ENCODE measurements at places on chromosomes 7 and 10.

- DNase-seq, result no peak
Measured at GRCh38 chr10:96261930-96262329, 9.4 kb downstream of the BLNK start.

DNA sequence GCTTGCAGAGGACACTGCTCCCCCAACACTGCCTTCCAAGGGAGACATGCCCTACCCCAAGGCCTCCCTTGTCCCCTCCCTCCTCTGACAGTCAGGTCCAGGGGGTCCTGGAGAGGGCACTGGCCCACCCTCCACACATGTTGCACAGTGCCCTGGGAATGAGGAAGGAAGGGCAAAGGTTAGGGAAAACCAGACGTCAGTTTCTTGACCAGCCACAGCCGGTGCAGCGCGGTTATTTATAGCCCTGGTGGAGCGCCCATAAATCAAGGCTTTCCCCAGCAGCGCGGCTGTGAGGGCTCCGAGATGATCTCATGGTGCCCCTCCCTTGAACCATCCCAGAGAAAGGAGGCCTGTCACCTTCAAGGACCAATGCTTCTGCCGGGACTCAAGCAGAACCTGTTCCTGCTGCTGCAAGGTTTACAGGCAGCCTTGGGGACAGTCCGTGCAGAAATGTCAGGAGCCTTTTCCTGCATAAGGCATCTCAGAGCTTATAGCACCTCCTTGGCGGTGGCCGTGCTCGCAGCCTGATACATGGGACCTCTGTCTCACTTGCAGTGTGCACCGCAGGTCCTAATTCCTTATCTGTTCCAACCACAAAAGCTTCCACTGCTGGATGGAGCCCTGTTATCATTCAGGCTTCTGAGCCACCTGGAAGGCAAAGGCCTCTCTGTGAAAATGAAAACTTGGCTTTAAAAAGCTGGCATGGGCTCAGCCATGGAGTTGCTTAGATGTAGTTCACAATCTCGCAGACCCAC is 127.3 kb downstream of the LHPP start:
- DNase-seq, result no peak

- DNase-seq, result no peak
Measured at GRCh38 chr7:77181734-77182133, 17.9 kb downstream of the FGL2 start.

- DNase-seq, result no peak
Measured at GRCh38 chr7:116071629-116072028, 41.1 kb upstream of the TFEC start.

DNA sequence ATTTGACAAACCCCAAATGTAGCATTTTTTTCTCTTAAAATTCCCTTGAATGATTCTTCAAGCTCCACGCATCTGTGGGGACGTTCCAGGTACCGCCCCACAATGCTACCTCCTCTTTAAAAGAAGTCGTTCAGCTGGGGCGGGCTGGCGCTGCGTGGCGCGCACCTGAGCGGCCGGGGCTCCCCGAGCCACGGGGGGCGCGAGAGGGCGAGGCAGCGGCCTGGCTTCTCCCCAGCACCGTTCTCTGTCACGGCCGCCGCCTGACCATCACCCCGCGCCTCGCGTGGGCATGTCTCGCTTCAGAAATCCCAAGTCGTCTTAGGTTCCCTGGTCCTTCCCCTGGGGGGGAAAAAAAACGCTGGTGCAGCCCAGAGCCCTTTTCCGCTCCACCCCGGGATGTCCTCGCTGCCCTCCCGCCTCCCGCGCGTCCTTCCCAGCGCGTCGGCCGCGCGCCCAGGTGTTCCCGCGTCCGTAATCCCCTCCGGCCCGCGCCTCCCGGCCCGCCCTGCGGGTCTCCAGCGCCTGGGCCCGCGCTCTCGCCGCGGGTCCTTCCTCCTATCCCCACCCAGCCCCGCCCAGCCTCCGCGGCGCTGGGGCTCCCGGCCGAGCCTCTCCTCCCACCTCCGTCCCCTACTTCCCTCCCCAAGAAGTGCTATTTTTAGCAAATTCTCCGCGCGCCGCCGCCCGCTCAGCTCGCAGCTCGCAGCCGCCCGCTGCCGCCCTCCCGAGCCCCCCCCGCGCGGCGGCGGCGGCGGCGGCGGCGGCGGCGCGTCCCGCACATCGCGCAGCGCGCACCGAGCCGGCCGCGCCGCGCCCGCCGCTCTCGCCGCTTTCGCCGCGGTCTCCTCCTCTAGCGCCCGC is 58.7 kb upstream of the PRPS1L1 start:
- DNase-seq, result peak; percentile 15

DNA sequence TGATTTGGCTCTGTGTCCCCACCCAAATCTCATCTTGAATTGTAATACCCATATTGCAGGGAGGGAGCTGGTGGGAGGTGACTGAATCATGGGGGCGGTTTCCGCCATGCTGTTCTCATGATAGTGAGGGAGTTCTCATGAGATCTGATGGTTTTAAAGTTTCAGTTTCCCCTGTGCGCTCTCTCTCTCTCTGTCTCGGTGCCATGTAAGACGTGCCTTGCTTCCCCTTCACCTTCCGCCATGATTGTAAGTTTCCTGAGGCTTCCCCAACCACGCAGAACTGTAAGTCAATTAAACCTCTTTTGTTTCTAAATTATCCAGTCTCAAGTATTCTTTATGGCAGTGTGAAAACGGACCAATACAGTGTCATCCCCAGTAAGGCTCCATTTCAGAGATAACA is 48.3 kb upstream of the CHCHD3 start:
- DNase-seq, result no peak

DNA sequence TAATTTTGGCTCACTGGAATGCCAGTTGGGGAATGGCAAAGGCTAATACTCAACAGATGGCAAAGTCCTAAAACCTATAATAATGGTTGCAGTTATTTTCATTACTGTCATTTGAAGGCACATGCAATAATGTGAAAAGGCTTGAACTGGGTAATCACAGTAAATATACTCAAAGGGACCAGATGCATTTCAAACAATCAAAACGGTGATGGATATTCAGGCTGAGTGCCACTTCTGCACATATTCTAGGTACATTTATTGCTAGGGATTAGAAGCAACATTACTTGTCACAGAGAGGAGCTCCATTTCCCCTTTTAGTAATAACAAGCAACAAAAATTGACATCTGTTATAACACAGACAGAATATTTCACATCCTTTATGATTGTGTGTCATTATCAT is 171.8 kb downstream of the NXPH1 start:
- DNase-seq, result no peak

- no peak for DNase-seq
Measured at GRCh38 chr7:144842377-144842851, 6.6 kb upstream of the TPK1 start.

- DNase-seq, result no peak
Measured at GRCh38 chr10:62736168-62736546, 68.4 kb upstream of the ADO start.

GRCh38 chr7:45055594-45056219 is 33.1 kb downstream of the NACAD start:
- no peak for DNase-seq

DNA sequence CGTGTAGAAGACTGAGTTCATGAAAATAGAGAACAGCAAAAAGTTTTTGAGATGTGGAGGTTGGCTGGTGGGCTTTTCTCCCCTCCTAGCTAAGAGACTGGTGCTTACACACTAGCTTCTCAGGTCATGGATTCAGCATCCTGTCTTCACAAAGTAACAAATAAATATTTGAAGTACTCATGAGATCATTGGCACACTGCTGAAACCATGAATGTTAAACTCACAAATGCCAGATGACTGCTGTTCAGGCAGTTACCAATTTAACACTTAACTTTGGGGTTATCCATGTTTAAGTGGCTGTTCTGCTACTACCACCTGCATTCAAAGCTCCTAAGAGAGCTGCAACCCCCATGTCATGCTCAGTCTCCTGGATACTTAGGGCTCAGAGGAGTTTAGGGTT is 119.0 kb upstream of the BET1 start:
- no peak for DNase-seq

GRCh38 chr7:158582089-158582456 is 5.5 kb downstream of the PTPRN2 start:
- no peak for DNase-seq

- DNase-seq, result no peak
Measured at GRCh38 chr10:3419719-3420495, 247.3 kb upstream of the PITRM1 start.

DNA sequence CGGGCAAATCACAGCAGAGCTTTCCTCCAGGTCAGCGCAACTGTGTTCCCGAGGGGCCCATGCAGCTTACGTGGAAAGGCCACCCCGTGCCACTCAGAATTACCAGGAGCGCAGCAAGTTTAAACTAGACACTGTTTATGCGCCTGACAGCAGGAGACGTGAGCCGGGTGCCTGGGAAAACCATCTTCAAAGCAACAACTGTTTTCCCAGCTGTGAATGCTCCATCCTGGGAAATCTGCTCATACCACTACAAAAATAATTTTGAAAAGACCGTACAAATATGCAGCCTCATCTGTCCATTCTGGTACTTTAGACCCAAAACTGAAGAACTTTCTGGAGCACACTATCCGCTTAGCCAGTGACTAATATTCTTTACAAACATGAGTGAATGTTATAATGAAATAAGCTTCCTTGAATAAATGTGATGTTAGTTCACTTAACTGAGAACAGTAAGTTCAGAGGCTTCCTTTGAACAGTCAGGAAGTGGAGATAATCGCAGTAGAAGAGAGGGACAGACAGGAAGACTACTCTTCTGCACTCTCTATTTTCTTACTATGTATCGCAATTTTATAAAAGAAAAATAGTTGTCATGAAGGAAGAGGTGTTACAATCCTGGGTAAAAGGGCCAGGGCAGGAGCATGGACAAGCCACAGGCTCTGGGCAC is 16.7 kb downstream of the GPER1 start:
- no peak for DNase-seq

GRCh38 chr10:24039897-24040296 is 169.0 kb upstream of the KIAA1217 start:
- DNase-seq, result no peak

GRCh38 chr10:24707445-24707844 is 16.2 kb downstream of the ARHGAP21 start:
- no peak for DNase-seq

- no peak for DNase-seq
Measured at GRCh38 chr7:37118004-37118403, 330.7 kb downstream of the ELMO1 start.

DNA sequence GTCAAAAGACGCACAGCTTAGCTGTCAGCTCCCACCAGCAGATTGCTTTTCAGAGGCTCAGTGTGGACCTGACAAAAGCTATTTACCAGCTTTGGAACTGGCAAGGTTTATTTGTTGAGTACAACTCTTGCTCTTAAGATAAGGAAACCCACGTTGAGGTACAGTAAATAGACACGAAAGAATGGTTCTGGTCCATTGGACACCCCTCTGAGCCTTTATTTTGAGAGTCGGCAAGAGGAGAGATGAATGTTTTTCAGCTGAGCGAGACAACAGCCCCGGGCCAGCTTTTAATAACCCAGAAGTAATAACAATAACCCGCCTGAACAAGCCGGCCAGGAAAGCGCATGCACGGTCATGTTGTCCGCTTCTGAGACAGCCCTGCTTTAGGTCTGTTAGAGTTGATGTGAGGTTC is 49.0 kb downstream of the WNT2 start:
- DNase-seq, result peak; percentile 16

DNA sequence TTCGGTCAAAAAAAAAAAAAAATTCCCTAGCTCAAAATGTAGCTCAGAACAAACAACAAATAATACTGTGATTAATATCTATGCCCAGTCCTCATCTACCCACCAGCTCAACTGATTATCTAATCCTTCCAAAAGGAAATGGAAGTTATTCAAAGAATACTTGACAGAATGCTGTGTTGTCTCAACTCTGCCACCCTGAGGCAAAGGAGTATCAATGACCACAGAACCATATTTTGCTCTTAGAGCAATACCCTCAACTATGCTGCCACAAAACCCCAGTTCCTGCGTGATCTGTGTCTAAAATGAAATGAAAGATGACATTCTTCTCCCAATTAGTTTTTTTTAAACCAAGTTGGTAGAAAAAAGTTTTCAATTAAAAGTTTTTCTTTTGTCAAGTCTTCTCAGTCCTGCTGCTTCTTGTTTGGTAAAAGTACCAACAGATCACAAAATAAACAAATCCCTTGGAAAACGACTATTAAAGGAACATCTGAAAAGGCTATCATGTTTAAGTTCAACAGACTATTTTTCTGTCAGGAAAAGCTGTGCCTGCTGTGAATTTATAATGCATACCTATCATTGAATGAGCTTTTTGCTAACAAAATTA is 21.6 kb downstream of the RBM28 start:
- no peak for DNase-seq

DNA sequence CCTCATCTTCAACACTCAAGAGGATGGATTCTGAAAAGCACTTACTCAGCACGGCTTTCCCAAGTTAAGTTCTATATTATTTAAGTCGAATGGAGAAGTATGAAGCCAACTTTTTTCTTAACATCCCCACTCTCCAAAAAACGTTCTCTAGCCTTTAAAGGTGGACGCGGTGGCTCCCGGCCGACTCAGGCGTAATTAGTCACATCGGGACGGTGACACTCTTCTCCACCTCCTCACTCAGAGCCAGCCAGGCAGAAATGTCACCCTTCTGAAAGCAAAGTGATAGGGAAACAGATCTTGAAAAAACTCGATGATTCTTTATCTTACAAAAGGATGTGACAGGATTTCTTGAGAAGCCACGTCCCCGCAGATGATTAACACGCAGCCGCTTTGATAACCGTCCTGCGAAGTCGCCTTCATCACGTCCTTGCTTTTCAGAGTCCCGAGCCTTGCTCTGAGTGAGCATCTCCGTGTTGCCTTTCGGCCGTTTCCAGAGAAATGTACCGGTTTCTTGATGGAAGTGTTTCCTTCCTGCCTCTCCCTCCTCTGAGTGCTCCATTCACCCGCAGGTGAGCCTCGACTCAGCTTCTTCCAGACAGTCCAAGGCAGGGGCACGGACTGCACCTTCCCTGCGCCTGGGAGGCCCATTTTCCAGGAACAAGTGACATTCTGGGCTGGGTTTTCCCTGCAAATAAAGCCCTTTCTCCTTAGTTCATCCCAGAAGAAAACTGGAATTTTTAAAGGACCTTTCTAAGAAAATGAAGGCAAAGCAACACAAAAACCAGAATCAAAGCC is 314.8 kb downstream of the DNAJB6 start:
- DNase-seq, result no peak

DNA sequence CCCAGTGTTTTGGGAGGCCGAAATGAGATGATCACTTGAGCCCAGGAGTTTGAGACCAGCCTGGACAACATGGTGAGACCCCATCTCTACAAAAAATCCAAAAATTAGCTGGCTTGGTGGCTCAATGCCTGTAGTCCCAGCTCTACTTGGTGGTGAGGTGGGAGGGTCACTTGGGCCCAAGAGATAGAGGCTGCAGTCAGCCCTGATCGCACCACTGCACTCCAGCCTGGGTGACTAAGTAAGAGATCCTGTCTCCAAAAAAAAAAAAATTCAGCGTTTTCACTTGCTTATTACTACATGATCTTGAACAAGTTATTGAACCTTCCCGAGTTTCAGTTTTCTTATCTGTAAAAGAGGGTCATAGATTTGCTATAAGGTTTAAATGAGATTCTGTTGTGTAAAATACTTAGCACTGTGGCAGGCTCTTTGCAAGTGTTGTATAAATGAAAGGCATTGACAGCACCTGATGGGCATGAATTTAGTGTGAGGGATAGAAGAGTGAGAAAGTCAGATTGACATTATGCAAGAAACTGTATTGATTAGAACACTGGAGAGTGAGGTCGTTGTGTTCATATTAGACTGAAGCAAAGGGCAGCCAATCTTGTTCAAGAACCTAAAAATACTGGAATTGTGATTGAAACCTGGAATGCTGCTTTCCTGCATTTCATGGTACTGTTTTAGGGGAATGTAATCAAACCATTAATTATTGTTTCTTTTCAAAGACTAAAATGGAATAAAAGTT is 136.8 kb downstream of the LCOR start:
- no peak for DNase-seq

- no peak for DNase-seq
Measured at GRCh38 chr10:131865223-131865917, 35.4 kb upstream of the PPP2R2D start.

Measured in NCI-H748 treated with DMSO at 0.1 percent for 48 hours (cell line).